ENCODE measurements at places on chromosomes 6 and 20. TPM values are rescaled to one million over a fixed set of nuclear protein-coding genes. Genes with fewer than 3 reads are reported as not detected.

DNA sequence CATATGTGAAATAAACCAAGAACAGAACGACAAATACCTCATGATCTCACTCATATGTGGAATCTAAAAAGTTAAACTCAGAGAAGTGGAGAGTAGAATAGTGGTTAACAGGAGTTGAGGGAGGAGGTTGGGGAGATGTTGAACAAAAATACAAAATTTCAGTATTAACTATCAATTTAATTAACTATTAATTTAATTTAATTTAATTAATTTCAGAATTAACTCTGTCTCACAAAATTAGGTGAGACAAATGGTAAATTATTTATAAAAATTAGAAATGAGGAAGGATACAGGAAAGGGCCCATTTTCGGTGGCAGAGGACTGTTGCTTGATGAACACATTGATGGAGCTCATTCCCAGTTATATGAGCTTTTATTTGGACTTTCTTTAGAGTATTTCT is 166.0 kb upstream of the FAM83B start:
- DNase-seq = no peak

HLA-C gene
- polyA plus RNA-seq = 299 TPM

OR12D2 gene
- polyA plus RNA-seq = not detected

- no peak for DNase-seq
Measured at GRCh38 chr6:45105170-45105820, 222.8 kb upstream of the RUNX2 start.

SOD2 gene
- 85.1 TPM for polyA plus RNA-seq
